ENCODE measurements at places on chromosomes 6 and 20.

DNA sequence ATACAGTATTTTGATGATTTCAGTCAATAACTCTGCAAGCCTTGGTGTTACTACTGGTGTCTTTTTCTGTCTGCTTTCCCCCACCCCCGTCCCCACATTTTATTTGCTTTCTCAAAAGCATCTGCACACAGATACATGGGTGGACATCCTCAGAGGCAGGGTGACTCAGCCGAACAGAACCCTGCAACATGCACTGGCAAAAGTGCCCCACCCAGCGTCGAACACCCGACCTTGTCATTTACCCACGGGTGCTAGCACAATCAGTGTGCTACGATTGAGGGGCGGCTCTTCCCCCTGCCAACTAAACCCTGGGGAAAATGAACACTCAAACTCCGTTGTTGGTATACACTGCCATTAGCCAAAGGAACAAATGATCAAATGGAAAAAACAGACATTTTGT, 115.9 kb upstream of the NAA20 start:
- DNase-seq: no peak

- no peak for DNase-seq
Measured at GRCh38 chr6:160118620-160119229, 2.9 kb upstream of the SLC22A1 start.

DNA sequence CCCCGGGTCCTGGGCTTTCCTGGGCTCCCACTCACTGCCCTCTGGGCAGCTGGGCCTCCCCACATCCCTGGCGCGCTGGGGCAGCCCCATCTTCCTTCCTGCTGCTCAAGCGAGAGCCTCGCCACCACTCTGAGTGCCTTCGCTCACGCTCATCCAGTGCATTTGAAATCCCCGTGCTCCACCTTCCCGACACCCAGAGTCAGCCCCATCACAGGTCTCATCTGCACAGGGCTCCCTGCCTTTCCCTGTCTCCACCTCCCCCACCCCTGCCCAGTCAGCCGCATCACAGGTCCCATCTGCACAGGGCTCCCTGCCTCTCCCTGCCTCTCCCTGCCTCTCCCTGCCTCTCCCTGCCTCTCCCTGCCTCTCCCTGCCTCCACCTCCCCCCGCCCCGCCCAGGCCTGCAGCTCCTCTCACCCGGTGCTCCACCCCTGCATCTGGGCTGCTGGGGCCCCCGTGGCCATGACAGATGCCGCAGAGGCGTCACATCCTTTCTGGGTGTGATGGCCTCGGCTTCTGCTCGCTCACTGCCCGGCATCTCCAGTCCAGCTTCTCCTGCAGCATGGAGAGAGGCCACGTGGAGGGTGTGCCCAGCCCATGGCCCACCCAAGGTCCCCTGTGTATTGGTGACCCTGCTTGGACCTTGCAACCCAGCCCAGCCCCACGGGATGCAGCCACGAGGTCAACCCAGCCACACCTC, 9.0 kb upstream of the BHLHE23 start:
- DNase-seq: no peak

DNA sequence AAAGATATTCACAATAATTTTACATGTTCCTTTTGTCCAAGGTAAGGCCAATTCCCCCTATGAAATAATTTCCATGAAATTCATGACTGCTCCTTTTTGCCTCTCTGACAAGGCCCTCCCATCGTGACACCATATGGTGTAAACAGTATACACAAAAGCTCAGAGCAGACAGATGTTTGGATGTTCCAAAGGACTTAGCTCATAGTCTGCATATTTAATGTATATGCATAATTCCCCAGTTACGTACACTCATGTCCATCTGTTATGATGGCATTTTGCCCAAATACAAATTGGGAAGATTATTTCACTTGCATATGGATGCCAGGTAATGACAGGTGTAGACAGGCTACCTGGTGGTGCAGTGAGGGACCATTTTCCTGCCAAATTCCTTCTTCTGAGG, 376.5 kb downstream of the KHDRBS2 start:
- no peak for DNase-seq

GRCh38 chr6:55578537-55579363, at the start of gene HMGCLL1:
Gene HMGCLL1 (minus strand): TSS chr6:55579192. CDS start chr6:55579055, 137 bp downstream.
- no peak for DNase-seq

DNA sequence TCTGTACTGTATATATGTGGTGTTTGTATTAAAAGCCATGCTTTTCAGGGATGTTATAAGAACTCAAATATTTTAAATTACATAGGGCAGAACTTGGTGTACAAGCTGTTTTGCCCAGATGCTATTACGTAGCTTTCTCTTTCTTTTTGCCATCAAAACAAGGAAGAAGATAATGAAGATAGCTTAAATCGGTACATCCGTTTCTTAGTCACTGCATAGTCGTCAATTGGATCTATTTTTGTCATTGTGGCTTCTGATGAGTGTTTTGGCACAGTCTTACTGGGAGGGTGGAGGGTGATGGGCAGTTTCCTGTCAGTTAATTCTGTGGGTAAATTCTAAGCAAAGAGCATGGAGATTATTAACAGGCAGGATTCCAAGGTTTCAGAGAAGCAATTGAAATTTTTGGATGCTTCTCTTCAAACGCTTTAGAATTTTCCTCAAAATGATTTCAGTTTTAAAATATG, 649.1 kb upstream of the GJE1 start:
- DNase-seq: peak; percentile 87

- no peak for DNase-seq
Measured at GRCh38 chr6:42740725-42741124, 5.2 kb downstream of the TBCC start.

GRCh38 chr20:3716195-3716834, 3.9 kb upstream of the SIGLEC1 start:
- no peak for DNase-seq

Measured in CD4-positive, alpha-beta T cell treated with Interleukin-4 for 4 hours (primary cell).